ENCODE measurements at places on chromosomes 5 and 9.

- no peaks in the 10 kb centered on the region for H3K27me3 ChIP-seq
- no peak for DNase-seq
- H3K4me3 ChIP-seq, result no peak overlapping the region
- peaks cover 23% of the 10 kb centered on the region for H3K4me1 ChIP-seq
Observed at GRCh38 chr9:93127395-93127911, 6.6 kb downstream of the NINJ1 start.

GRCh38 chr9:93486268-93486667, 32.9 kb upstream of the FAM120AOS start:
- no peak for DNase-seq
- no peak overlapping the region for H3K4me3 ChIP-seq
- no peak overlapping the region for H3K27ac ChIP-seq
- H3K36me3 ChIP-seq, result peaks cover 31% of the 10 kb centered on the region
- H3K27me3 ChIP-seq, result no peaks in the 10 kb centered on the region

DNA sequence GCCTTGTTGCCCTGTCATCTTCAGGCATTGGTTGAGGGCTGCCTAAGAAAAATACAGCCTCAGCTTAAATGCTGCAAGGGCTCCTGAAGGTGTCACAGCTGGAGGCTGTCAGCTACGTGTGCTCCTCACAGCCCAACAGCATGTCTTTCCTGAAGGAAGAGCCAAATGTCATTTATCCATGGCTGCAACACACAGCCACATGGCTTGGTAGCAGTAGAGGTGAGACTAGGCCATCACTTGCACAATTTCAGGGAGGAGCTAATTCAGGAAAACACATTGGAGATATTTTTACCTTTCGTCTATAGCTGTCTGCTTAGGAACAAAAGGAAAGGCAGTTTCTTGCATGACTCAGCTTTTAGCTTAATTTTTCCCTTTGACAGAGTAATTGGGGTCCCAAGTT, 260.7 kb downstream of the SYK start:
- peaks cover 6% of the 10 kb centered on the region for H3K27me3 ChIP-seq
- no peaks in the 10 kb centered on the region for H3K36me3 ChIP-seq
- no peak for DNase-seq
- H3K27ac ChIP-seq, result no peak overlapping the region
- H3K4me3 ChIP-seq, result no peak overlapping the region

- H3K27ac ChIP-seq, result peak overlapping the region; percentile 3
- no peaks in the 10 kb centered on the region for H3K36me3 ChIP-seq
- no peaks in the 10 kb centered on the region for H3K27me3 ChIP-seq
- peaks cover 43% of the 10 kb centered on the region for H3K4me1 ChIP-seq
- no peak overlapping the region for H3K4me3 ChIP-seq
Observed at GRCh38 chr9:106284296-106284695, 578.7 kb upstream of the ZNF462 start.

GRCh38 chr9:12856603-12857002, 81.8 kb downstream of the LURAP1L start:
- no peak overlapping the region for H3K4me3 ChIP-seq
- H3K27ac ChIP-seq, result peak overlapping the region; percentile 85
- DNase-seq, result no peak
- no peaks in the 10 kb centered on the region for H3K27me3 ChIP-seq

DNA sequence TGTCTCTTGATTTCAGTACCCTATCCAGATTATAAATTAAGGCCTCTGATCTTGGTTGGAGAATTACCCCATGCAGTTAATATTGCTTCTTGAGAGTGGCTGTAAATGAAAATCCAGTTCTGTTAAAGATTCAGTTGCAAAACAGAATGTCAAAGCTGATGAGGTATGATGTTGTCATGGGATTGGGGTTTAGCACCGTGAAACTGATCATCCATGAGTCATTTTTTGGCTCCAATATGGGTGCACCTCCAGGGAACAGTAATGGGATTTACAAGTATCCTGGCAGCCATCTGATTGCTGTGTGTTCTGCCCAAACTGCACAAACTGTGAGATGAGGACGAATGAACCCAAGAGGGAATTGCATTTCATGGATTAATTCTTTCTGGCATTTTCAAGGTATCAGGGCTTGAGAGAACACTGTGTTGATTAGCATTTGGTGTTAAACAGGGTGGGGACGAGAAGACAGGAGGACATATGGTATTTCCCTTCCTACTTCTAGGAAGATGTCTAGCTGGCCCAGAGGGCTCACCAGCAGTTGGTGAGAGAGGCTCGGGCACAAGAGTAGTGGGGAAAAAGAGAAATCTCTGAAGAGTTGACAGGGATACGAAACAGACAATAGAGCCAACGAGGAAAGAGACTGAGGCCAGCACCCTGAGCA, 214.7 kb downstream of the GAS1 start:
- H3K27me3 ChIP-seq, result no peaks in the 10 kb centered on the region
- H3K27ac ChIP-seq, result peak overlapping the region; percentile 8
- H3K36me3 ChIP-seq, result no peaks in the 10 kb centered on the region
- peaks cover 58% of the 10 kb centered on the region for H3K4me1 ChIP-seq

GRCh38 chr5:133910571-133910970, 57.9 kb downstream of the C5orf15 start:
- H3K27ac ChIP-seq, result no peak overlapping the region
- H3K4me3 ChIP-seq, result no peak overlapping the region
- peaks cover 42% of the 10 kb centered on the region for H3K4me1 ChIP-seq
- no peaks in the 10 kb centered on the region for H3K36me3 ChIP-seq
- H3K27me3 ChIP-seq, result no peaks in the 10 kb centered on the region
- DNase-seq, result no peak

GRCh38 chr9:34256987-34257585, 72.0 kb downstream of the KIF24 start:
- no peaks in the 10 kb centered on the region for H3K36me3 ChIP-seq
- H3K27me3 ChIP-seq, result no peaks in the 10 kb centered on the region
- H3K27ac ChIP-seq, result no peak overlapping the region
- H3K4me1 ChIP-seq, result no peaks in the 10 kb centered on the region
- no peak overlapping the region for H3K4me3 ChIP-seq

All from mesothelial cell of epicardium (in vitro differentiated cells).